ENCODE measurements at places on chromosomes 5 and 9.

- no peak for DNase-seq
Observed at GRCh38 chr9:12640866-12641636, 52.1 kb upstream of the TYRP1 start.

GRCh38 chr5:12250454-12250853, 346.2 kb upstream of the CTNND2 start:
- no peak for DNase-seq

DNA sequence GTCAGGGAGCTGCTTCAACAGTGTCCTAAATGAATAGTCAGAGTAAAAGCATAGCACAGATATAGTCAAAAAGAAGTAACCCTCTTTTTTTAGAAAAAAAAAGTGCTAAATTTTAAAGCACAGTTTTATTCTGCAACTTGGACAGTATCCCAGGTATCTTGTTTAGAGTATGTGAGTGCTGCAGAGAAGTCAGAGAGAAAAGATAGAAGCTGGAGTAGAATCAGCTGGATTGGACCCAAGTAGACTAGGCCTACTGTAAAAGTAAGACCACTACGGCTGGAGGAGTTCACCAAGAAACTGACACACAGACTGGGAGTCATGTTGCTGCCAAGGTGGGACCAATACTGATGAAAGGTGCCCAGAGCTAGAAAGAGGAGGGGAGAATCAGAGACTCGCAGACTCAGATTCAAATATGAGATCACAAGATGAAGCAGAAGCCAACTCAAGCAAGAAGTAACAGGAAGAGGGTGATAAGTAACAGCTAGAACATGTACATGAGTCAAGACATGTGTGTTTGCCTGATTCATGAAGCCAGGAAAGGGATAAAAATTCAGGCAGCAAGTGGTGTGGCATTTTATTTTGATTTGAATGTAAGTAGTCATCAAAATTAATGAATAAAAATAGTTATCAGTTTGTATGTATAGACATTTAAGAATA, 25.6 kb upstream of the TUSC1 start:
- no peak for DNase-seq

DNA sequence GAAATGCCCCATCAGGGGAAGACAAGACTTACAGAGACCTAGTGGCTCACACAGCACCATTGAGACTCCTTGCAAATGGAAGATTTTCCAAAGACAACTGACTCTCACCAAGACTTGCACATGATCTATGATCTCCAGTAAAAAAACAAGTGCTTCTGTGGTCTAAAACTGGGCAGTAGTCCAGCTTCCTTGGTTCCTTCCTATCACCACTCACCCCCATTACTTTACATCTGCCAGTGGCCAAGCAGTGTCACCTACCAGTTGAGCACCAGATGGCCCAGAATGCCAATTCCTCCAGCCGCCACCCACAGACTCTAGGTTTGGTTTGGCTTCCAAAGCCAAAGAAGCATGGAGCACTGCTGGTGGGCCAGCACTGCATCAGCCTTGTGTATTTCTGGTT, 47.7 kb downstream of the SH3TC2 start:
- DNase-seq, result no peak
